Stimulated activated CD8-positive, alpha-beta memory T cell treated with anti-CD3 and anti-CD28 coated beads, Interleukin-2, amount 100 ng/mL, for 1 hour (primary cell): ENCODE measurements at places on chromosomes 2 and 18.

DNA sequence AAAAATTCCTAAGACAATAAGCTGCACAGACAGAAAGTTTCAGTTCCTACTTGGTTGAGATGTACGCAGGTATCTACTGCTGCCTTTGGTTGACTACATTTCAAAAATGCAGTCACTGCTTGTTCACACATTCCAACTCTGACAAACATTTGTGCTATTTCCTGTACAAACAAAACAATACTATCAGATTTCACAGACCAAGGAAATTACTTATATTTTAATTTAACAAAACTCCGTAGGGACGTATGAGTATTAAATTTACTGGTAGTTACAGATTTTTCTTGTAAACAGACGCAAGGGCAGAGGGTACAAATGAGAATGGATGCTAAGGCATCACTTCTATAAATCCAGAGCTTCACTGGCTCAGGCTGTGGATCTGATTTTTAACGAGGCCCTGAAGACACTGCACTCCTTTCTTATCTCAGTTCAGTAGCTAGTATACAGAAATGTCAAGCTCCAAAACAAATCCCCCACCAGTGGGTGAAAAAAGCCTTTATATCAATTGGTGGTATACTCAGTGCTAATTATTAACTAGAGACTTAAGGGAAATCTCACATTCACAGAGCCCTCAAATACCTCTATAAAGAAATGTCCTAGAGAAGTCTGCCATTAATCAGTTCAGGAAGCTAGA is 31.7 kb upstream of the TTC32 start:
- no peak for DNase-seq

- DNase-seq = no peak
These were observed 14.2 kb downstream of the HPCAL1 start for GRCh38 chr2:10316860-10317259.

- DNase-seq = no peak
These were observed 364.8 kb downstream of the TGIF1 start for GRCh38 chr18:3814816-3815215.

GRCh38 chr2:9203006-9203405 is 3.6 kb upstream of the ASAP2 start:
- no peak for DNase-seq

- DNase-seq = no peak
These were observed 6.4 kb upstream of the XDH start for GRCh38 chr2:31420936-31421335.

- DNase-seq = no peak
These were observed 27.9 kb downstream of the IWS1 start for GRCh38 chr2:127498386-127498785.

GRCh38 chr2:210873631-210874030 is 317.2 kb downstream of the CPS1 start:
- no peak for DNase-seq

GRCh38 chr2:217074576-217075255 is 214.9 kb upstream of the TNP1 start:
- DNase-seq = no peak

DNA sequence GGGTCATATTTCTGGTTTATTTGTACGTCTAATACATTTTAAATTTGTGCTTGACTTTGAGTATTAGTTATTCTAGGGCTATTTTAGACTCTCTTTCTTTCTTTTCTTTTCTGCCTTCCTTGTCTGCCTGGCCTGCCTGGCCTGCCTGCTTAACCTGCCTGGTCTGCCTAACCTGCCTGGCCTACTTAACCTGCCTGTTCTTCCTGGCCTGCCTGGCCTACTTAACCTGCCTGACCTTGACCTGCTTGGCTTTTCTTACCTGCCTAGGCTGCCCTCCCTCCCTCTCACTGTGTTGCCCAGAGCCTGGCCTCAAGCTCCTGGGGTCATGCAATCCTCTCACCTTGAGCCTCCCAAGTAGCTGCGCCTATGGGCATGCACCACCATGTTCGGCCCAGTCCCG is 83.7 kb downstream of the PMAIP1 start:
- DNase-seq = no peak

DNA sequence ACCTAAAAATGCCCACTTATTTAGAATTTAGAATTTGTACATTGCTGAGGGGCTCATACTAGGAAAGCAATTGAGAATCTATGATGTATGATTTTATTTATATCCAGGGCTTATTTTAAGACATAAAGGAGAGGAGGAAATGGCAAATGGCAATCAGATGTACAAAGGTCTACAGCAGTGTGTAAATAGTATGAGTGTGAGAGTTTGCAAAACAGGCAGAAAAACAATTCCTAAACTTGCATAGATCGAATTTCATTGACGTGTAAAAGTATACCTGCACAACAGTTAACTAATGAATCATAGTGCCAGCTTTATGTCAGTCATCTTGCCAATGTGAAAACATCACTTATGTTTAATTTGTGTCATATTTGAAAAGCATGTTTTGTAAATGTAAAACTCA is 718.7 kb upstream of the GCFC2 start:
- DNase-seq = no peak

GRCh38 chr2:178205853-178206521 is 11.7 kb downstream of the OSBPL6 start:
- no peak for DNase-seq
